T-helper 22 cell (primary cell): ENCODE measurements at places on chromosomes 16 and 17.

DNA sequence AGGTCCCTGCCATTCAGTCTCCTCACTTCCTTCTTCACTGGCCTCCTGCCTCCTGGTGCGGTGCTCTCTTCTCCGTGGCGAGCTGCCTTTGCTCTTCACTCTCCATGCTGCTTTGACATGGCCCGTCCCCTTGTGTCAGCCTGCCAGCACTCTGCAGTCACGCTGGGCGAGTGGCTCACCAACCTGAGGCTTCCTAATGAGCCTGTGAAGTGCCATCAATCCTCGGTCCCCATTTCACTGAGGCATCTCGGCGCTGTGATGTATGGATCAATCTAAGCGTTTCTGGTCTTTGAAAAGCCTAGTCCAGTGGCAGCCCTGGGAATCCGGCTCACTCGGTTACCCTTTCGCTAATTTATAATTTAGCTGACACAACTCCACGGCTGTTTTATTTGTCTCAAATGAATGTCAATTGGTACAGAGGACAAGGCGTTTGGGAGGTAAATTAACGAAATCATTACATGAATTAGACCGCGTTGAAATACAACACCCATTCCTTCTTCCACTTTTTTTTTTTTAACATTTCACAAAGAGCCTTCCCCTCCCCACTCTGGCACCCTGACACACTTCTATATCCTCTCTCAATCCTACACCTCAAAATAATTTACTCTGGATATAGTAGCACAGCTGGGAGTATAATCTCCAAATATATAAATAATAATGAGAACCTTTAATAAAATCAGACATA lies 610.7 kb downstream of the TMEM114 start:
- no peak for DNase-seq

GRCh38 chr16:7440886-7441400 lies 108.3 kb downstream of the RBFOX1 start:
- no peak for DNase-seq

DNA sequence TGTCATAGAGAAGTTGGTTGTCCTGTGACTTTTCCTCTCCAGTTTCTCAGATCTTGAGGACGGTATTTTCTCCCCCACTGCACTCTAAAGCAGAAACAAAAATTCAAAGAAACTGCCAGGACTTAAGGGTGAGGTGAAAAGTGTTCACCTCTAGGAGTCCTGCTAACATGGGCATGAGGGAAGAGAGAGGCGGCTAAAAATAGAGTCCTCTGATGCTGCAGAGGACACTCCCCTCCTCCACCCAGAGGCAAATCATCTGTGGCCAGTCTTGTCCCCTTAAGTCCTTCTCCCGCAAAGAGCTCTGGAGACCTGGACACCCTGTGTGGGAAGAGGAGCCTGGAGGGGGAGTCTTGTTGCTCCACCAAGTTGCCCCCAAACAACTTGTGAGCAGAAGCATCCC lies 4.7 kb upstream of the DDX19A start:
- DNase-seq = no peak

DNA sequence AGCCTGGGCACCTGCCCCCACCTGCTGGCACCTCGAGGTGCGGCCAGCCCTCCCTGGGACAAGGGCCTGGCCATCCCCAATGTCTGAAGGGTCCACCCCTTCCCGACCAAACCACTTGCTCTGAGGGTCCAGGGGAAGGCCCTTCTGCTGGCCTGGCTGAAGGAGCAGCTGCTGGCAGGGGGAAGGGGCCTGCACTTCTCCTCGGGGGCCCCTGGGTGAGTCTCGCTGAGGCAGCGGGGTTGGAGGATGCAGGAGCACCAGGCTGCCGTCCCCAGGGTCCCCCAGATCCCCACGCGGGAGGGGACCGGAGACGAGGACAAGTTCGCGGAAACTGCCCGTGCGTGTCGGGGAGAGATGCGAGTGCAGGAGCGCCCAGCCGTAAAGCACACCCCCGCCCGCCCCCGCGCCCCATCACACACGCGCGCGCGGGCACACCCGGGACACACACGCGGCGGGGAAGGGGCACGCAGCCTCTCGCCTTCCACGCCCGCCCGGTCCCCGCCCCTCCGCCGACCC lies 725 bp upstream of the CACNA1H start:
- peak; percentile 30 for DNase-seq

GRCh38 chr17:1750628-1751027 lies 8.0 kb downstream of the SERPINF2 start:
- DNase-seq = no peak

DNA sequence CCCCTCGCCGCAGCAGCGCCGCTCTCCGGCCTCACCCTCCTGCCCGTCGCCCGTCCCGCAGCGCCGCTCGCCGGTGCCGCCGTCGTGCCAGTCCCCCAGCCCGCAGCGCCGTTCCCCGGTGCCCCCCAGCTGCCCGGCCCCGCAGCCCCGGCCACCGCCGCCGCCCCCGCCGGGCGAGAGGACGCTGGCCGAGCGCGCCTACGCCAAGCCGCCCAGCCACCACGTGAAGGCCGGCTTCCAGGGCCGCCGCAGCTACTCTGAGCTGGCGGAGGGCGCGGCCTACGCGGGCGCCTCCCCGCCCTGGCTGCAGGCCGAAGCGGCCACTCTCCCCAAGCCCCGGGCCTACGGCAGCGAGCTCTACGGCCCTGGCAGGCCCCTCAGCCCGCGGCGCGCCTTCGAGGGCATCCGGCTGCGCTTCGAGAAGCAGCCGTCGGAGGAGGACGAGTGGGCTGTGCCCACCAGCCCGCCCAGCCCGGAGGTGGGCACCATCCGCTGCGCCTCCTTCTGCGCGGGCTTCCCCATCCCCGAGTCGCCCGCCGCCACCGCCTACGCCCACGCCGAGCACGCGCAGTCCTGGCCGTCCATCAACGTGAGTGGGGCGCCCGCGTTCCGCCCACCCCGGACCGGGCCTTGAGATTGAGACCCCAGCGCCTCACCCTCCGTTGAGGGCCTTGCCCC lies 15.0 kb downstream of the TBKBP1 start:
- DNase-seq = no peak

DNA sequence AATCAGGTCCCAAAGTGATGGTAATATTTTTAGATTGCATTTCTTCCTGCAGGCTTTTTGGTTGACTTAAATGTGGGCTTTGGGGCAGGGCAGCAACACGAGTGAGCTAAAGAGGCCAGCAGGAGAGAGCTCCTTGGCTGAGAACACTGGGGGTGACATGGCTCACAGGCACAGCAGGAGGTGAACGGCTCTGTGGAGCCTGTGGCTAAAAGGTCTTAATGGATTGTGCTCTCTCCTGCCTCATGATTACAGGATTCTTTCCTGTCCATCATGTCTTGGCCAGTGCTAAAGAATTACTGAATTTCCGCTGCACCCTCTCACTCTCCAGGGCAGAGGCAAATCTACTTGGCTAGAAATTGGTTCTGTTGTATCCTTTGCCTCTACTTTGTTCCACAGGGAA lies 366.6 kb downstream of the HS3ST4 start:
- no peak for DNase-seq

GRCh38 chr16:26605626-26606271 lies 461.0 kb upstream of the C16orf82 start:
- no peak for DNase-seq

GRCh38 chr16:4495766-4496165 lies 19.6 kb downstream of the HMOX2 start:
- no peak for DNase-seq

DNA sequence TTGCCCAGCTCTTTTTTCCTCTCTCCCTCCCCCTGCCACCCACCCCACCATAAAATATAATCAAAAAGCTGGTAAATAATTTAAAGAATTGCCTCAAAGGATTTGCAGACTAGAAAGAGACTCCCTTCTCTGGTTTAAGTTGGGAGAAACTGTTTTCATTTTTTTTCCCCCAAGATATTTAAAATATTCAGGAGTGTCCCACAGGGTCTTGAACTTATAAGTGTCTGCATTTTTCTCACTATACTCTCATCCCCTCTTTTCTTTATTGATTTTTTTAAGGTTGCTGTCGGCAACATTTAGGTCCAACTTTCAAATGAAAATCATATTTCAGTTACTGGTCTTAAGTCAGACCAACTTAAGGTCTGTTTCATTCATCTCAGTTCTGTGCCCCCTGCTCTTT lies 210.2 kb downstream of the MSI2 start:
- DNase-seq = no peak

GRCh38 chr17:56549501-56549900 lies 44.0 kb upstream of the NOG start:
- DNase-seq = no peak

- no peak for DNase-seq
Measured at GRCh38 chr17:42361781-42362186, 26.5 kb downstream of the STAT3 start.

GRCh38 chr17:63464691-63465236 lies 12.1 kb upstream of the ACE start:
- no peak for DNase-seq

- DNase-seq = no peak
Measured at GRCh38 chr16:3861808-3862451, 18.6 kb downstream of the CREBBP start.

GRCh38 chr17:76562734-76563148 lies 22.9 kb downstream of the PRCD start:
- DNase-seq = no peak
